ENCODE measurements at places on chromosomes 13 and 19.

DNA sequence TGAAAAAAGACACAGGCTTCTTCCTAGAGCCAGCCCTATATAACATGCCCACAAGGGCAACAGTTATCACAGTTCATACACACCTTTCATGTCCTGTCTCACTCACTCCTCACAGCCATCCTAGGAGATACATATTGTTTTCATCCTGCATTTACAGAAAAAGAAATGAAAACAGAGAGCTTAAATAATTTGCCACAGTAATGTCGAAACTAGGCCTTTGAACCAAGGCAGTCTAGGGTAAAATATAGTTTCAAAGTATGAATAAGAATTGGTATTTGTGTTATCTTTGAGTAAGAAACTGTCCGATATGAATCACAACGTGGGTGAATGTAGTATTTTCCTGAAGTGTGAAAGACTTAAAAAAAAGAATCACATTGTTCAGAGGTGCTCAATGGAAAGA lies 26.8 kb downstream of the CLDN10 start:
- DNase-seq = no peak

- DNase-seq = no peak
Measured at GRCh38 chr19:16661480-16662034, 618 bp downstream of the TMEM38A start.

DNA sequence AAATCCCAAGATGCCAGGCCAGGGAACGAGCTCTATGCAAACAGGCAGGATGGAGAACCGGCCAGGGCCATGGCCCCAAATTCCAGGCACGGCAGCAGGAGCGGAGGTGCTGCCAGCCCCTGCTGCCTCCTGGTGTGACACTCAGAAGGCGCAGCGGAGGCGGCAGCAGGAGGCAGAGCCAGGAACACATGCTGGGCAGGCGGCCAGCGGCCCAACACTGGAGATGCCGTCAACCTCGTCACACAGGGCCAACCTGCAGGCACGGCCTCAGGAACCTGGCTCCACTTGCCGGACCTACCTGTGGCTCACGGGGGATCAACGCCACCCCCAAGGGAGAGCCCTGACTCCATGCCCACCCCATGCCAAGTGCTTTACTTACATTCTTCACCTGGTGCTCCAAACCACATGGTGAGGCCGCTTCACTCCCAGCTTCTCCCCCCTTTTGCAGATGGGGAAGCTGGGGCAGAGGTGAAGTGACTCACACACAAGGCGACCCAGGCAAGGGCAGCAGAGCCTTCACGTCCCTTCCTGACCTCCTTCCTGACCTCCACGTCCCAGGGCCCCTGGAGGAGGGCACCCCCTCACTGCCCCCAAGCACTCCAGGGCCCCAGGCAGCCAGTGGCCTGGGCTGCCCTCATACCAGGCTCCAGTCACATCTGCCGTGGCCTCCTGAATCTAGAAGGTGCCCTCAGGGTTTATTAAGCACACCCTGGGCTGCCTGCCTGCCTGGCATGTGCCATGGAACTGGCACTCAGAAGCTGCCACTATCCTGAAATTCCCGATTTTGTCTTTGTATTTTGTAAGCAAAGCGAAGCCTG lies 43.5 kb downstream of the GGACT start:
- DNase-seq = no peak

- no peak for DNase-seq
Measured at GRCh38 chr19:46495786-46496099, at the start of gene PNMA8B. Gene PNMA8B (minus strand): TSS chr19:46495867. CDS start chr19:46495465, 402 bp downstream.

DNA sequence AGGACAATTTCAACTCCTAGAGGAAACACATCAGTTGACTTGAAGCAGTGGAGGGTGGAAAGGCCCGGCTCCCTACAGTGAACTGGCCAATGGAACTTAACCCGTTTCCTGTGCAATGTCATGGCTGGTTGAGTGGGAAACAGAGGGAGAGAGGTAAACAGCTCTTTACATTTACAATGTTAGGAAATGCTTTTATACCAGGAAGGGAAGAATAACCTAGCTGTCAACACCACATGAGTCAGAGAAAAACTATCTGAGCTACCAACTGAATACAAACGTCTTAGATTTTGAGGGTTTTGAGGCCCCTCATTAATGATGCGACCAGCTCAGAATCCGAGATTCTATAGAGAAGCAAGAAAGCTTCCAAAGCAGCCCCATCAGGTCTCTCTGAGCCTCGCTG lies 36.7 kb downstream of the CARD8 start:
- no peak for DNase-seq

- DNase-seq = no peak
Measured at GRCh38 chr13:42312817-42313431, 41.0 kb downstream of the AKAP11 start.

DNA sequence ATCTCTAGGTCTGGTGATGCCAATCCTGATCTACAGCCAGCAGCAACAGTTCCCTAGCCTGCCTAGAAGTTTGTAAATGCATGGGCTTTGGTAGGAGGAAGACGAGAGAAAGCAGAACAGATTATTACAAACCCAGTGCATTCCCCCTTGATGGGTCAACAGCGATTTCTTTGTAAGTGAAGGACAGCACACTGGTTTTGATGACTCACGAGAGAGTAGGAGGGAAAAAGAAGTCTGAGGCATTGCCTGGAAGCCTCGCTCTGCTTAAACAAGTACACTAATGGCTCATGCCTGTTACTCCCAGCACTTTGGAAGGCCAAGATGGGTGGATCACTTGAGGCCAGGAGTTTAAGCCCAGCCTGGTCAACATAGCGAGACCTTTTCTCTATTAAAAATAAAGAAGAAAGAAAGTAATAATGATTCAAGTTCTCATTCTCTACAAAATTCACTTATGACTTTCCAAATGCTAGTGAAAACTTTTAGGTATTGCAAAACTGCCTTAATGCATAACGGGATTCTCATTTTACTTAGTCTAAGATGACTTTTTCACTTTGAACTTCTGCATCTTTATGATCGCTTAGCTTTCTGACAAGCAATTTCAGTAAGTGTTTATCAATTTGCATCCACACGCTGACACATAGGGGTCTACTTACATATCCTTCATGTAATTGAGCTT lies 47.7 kb upstream of the USPL1 start:
- no peak for DNase-seq

DNA sequence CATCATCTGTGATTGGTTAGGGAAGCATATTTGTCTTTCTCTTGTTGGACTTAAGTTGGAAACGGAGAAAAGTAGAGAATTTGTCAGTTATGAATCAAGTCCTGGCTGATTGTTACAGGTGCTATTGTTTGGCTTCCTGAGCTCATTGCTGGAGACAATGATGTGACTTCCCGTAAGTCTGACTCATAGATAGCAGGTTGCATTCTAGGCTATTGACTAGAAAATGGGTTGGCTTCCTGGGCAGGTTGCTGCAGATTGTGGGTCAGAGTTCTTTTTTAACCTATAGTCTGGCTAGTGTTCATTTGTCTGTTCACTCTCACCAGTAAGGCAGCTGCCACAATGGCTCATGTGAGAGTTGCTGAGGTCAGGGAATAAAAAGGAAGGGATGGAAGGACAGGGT lies 101.5 kb downstream of the CCNA1 start:
- no peak for DNase-seq

DNA sequence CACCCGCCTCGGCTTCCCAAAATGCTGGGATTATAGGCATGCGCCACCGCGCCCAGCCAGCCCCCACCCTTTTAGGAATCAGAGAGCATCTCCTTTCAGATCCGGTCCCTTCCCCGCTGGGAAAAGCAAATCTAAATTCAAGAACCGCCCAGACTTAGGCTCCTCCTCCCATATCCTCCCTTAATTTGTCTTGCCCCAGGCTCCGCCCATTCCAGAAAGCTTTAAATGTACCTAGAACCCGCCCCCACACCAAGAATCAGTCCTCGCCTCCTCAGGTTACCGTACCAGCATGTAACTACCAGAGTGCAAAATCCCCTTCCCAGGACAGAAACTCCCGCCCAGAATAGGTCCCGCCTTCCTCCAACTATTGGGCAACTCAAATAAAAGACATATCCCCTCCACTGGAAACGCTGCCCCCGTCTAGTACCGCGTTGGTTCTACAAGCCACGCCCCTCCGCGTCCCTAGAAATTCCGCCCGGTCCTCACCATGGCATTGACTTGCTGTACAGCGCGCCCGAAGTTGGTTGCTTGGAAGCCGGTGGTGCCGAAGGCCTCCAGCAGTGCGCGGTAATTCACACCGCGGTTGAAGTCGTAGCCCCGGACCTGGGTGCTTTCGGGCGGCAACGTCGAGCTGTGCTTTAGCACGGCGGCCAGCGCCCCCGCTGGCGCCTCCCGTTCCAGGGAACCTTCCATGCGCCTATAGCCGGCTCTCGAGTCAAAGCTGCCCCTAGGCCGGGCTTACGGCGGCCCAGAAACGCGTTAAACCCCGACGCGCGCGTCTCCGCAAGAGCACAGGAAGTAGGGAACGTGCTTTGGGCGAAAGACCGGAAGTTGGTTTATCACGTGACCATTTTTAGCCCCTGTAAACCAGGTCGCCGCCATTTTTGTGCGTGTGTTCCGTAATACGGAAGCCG lies at the start of gene DHPS:
Gene DHPS, minus strand, starts transcription at position 807 of the 914 bp plus-strand sequence. Its CDS starts 114 bp downstream, at position 693.
- peak; percentile 77 for DNase-seq

- no peak for DNase-seq
Measured at GRCh38 chr13:72523593-72523992, 203.8 kb downstream of the MZT1 start.

- DNase-seq = no peak
Measured at GRCh38 chr13:98344392-98344791, 167.3 kb upstream of the RNF113B start.

DNA sequence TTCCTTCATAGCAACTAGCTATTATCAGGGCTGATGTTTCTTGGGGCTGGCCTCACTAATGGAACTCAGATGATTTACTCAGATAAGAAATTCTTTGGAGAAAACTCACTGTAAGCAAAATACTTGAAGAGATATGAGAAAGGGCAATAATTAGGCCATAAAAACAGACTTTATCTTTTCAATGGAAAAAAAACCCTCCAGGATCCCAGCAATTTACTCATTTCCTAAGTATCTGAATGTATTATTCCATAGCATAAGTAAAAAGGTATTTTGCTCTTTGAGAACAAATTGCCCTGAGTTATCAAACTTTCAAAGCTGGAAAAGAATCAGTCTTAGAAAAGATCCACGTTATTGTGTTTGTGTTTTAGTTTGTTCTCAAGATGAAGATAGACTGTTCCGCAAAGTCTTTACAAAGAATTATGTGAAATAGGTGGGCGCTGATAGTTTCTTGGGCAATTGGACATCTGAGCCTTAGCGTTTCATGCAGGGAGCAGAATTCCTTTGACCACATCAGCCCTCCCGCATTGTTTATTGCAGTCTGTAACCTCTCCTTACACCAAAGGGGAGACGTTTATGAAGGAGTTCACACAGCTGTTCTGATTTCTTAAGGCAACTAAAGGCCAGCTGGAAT lies 29.1 kb upstream of the CSNK1A1L start:
- DNase-seq = no peak

DNA sequence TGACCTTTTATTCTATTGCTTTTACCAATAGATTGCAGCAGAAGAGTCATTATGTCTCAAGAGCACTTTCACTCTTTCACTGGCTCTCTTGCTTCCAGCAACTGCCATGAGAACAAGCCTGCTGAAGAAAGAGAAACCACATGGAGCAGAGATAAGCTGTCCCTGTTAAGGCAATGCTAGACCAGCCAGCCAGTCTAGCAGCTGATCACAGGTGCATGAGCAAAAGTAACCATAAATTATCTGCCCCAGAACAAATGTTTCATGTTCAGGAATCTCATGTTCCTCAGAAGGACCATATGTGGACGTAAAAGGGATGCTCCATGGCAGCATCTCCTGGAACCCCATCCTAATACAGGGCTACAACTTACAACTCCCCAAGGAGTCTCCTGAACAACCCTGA lies 20.4 kb upstream of the DCLK1 start:
- no peak for DNase-seq

DNA sequence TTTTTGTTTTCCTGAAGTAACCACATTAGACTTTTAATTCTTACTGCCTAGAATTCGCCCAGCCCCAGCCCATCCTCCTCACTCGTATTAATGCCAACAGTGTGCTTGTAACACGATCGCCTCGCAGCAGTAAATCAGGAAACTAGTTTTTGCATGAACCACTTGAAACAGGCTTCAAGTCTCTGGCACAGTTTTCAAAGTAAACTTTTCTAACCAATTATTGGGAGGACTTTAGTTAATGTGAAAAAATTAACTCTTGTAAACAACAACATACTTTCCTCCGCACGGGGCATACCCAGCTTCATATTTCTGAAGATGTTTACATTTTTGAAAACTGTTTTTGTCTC lies 39.2 kb downstream of the TNFRSF19 start:
- DNase-seq = no peak

- no peak for DNase-seq
Measured at GRCh38 chr19:56683116-56683515, 11.6 kb upstream of the ZNF835 start.

GRCh38 chr19:289651-290371 lies 1.4 kb downstream of the PLPP2 start:
- DNase-seq = no peak

GRCh38 chr13:33116321-33117010 lies 100.2 kb downstream of the KL start:
- DNase-seq = no peak

DNA sequence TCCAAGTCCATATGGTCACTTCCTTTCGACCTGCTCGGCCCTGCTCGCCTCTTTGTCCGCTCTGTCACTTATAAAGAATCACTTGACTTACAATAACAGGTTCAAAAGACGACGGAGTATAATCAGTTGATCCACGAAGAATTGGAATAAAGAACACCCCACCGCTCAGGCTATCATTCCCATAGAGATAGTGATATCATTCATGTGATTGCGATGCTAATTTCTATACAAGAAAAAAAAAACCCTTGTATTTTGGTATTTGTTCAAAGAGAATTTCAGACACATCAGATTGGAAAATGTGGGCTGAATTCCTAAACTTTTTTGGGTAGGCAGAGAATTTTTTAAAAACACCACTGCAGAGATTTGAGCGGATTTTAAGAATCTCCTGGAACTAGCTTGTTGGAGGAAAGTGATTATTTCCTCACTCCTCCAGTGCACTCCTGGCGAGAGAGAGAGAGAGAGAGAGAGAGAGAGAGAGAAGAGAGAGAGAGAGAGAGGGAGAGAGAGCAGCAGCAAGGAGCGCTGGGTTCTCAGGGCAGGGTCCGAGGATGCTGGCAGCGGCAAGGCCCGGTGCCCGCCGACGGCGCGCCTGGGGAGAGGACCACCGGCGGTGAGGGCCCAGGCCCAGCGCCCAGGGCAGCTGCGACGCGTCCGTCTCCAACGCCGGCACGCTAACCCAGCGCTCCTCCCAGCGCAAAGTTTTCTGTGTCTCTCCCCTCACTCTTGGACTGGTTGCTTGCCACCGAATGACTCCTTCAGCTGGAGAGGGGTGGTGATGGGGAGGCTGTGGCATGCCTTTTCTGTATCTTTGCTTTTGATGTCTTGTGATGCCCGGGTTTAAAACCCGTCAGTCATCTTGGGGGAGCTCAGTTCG lies 149.0 kb upstream of the ZNF536 start:
- DNase-seq = no peak

GRCh38 chr13:113192902-113193301 lies 15.6 kb downstream of the PCID2 start:
- DNase-seq = no peak

GRCh38 chr13:98200211-98200878 lies 23.3 kb upstream of the RNF113B start:
- DNase-seq = no peak
